ENCODE measurements at places on chromosomes 13 and 19.

DNA sequence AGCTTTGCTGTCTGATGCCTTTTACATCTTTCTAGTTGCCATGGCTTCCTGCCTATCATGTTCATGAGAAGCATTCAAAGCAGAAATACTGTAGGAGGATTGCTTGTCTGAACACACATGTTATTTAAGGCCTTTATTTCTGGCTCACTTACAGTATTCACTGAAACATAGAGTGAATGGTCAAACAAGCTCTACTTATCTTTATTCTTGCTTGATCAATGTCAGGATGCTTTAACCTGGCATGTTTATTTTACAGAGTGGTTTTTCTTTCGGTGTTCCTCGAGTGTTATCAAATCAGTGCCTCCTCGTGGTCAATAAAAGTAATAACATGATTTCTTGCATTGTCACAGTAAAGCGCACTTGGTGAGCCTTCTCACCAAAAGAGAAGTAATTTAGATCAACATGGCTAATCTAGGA lies 73.5 kb upstream of the PCDH17 start:
- DNase-seq, result no peak

DNA sequence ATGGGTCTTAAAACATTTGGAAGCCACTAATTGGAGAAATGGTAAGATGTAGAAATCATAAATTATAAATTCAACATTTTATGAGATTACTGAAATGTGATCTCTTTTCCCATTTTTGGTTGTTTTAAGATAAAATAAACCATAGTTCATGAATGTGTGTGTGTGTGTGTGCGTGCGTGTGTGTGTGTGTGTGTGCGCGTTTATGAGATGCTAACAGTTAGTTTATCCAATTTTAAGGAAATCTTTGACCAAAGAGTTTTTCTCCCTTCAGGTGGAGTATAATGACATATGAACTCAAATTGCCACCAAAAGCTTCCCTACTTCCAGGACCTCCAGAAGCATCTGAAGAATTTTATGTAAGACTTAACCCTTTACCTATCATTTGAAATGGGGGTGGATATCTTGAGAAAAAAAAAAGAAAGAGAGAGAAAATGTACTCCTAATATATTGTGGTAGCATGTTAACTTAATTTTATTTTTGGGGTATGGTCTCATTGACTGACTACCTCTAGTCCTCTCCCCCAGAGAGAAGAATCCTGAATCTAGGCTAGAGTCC lies 98.1 kb upstream of the AKAP11 start:
- no peak for DNase-seq

- DNase-seq, result no peak
Observed at GRCh38 chr13:92896842-92897241, 329.8 kb upstream of the GPC6 start.

GRCh38 chr13:110777251-110777820 lies 63.8 kb downstream of the ING1 start:
- no peak for DNase-seq

DNA sequence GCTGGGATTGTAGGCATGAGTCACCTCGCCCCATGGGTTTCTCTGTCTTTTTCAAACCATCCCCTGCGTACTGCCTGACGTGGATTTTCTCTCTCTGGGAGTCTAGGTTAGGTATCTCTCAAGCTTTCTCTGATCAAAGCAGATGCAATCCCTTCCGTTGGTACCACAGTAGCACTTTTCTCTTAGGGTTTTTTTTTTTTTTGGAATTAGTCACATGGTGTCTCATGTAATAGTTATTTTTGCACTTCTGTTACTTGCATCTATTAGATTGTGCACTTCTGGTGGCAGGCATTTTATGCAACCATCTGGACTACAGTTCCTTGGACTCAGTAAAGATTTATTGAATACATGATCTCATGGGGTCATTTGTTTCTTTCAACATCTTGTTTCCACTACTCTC lies 72.1 kb downstream of the GPC6 start:
- no peak for DNase-seq

DNA sequence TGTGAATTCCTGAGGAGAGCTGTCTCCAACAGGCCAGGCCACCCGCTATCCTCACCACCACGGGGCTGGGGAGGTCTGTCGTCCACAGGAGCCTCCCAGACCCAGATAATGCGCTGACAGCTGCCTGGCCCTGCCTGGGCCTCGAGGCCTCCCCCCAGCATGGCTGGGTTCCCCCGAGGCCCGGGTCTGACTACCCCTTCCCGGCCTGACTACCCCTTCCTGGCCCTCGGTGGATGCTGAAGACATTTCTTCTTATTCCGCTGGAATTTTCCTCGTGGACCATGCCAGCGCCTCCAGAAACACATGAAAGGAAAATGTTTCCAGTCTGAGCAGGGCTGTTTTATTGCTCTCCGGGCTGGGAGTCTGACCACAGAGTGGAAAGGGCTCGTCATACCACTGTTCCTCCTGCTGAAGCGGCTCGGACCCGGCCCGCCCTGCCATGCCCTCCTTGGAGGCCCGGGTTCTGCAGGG lies 16.8 kb upstream of the COMP start:
- no peak for DNase-seq

DNA sequence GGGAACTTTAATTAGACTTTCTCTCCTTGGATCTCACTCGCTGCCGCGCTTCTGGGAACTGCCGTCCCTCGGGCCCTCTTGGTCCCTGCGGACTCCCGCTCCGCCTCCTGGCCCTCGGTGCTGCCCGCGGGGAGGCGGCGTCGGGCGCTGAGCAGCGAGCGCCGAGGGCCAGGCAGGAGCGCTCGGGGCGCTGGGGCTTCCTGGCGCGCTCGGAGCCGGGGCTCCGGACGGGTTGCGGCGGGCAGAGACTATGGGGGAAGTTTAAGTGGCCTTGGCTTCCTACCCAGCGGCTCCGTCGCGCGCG lies 704 bp downstream of the CHST8 start:
- DNase-seq, result no peak

GRCh38 chr13:87944038-87944437 lies 272.9 kb downstream of the SLITRK5 start:
- no peak for DNase-seq

DNA sequence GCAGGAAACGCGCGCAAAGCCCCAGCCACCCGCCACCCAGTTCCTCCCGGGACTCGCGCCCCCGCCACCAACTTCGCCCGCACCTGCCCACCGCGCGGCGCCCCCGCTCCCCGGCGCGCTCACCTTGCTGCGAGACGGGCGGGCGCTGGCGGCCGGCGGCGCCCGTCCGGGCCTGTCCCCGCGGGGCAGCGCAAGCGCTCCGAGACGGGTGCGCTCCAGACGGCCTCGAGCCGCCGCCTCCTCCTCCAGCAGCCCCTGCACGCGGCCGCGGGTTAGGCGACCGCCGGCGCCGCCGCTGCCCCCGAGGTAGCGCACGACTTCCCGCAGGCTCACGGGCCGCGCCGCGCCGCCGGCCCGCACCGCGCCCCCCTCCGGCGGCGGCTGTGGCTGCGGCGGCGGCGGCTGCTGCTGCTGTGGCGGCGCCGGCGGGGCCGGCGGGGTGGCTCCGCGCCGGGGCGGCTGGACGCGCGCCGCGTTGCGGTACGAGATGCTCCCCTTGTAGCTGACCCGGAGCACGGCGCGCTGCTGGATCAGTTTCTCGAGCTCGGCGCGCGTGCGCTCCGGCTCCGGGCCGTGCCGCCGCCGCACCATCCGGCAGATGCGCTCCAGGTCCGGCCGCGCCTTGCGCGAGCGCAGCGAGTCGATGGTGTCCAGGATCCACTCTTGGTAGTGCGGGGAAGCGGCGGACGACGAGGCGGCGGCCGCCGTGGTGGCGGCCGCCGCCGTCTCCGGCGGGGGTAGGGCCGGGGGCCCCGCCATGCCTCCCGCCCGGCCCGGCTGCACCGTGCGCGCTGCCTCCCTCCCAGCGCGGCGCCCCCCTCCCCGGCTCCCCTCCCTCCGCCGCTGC lies 666 bp downstream of the SAMD1 start:
- peak; percentile 74 for DNase-seq

Data from ecto neural progenitor cell (in vitro differentiated cells).